NCI-H187 (cell line): ENCODE measurements at places on chromosomes 6 and 20.

GRCh38 chr6:160963651-160964050, 27.9 kb upstream of the MAP3K4 start:
- no peak for DNase-seq

GRCh38 chr20:50169329-50169823, 15.9 kb upstream of the PEDS1 start:
- DNase-seq = peak; percentile 68

DNA sequence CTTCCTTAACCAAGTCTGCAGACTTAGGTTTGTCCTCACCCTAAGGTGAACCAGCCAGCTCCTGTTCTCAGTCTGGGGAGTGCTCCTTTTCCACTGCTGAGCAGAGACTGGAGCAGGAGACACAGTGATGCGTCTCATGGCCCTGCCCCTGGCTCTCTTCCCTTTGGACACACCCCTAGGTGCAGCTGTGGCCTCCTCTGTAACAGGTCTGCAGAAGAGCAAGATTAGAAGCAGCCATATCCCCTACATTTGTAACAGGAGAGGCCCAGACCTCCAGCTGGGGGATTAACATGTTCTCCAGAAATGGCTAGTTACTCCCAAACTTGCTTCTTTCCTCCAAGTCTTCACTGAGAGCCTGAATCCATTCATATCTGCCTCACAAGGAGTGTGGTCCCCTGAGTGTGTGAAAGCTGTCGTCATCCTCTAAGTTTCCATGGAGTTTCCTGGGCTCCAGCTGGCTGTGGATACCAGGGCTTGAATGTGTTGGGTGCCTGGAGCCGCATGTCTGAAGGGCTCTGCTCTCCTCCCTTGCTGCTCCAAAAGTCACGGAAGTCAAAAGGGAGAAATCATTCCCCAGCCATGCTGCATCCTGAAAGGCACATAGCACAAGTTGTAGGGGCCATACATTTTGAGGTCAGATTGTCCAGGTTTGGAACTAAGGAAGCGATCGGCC, 57.7 kb downstream of the PPP1R14C start:
- no peak for DNase-seq

DNA sequence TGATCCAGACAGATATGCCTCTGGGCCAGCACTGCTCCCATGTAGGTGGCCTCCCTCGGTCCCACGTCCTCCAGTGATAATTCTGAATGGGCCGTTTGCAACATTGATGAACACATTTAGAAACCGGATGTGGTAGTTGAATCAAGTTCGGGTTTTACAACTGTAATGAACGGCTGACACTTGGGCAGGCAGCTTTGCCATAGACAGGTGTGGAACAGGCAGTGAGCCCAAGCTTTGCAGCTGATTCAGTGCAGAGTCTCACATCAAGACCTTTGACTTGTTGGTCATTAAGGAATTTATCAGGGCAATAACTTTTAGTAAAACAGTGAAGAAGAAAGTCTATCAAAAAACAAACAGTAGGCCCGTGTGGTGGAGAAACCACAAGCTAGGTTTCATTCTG, 466.6 kb upstream of the AGPAT4 start:
- no peak for DNase-seq

- no peak for DNase-seq
Observed at GRCh38 chr20:33947709-33948295, 45.9 kb upstream of the RALY start.

DNA sequence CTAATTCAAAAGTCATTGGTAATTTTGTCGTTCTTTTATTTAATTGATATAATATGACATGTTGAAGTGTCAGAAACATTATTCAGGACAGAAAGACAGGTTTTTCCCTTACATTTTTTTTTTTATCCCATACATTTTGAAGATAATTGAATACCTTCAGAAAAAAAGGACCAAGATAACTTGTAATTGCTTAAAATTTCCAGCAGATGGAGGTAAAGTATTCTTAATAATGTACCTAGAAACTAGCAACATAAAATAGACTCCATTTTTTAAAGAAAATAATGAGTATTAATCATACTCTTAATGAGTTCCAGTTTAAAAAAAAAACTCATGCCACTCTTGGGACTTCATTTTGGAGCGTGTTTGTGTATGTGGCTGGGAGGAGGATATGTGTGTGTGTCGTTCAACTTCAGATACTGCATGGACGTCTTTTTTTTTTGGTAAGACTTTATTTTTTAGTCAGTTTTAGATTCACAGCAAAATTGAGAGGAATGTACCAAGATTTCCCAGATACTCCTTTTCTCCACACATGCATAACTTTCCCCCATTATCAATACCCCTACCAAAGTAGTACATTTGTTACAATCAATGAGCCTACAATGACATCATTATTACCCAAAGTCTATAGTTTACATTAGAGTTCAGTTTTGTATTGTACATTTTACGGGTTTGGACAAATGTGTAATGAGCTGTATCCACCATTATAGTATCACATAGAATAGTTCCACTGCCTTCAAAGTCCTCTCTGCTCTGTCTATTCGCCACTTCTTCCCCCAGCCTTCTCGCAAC, 79.4 kb downstream of the ROS1 start:
- DNase-seq = no peak

DNA sequence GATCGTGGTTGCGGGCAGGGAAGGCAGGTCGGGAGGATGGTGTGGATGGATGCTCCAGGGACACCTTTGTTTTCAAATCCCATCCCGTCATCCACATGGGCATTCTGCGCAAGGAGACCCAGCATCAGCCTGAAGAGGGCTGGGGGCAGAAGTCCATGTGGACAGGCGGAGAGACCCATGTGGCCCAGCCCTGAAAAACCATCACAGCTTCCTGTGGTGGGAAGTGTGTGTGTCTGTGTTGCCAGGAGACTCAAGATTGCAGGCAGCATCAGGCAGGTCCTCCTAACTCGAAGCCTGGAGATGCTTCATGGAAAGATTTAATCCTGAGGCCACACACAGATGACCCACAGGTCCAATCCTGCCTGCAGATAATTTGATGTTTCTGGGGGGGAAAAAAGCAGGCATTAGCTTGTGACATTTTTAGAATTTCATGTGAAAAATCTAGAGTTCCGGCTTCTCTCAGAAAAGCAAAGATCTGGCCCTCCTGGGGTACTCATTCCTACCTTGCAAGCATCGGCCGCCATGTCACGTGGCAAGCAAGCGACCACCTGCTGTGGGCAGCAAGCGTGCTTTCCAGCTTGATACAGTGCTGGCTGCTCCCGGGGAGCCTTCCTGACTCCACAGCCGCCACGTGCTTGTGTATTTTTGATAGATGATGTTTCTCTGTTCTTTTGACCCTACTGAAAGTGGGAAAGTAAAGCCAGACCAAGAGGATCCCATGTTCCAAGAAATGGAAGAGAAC, 25.8 kb downstream of the BCAS4 start:
- DNase-seq = no peak
